ENCODE measurements at places on chromosomes 13 and 19.

DNA sequence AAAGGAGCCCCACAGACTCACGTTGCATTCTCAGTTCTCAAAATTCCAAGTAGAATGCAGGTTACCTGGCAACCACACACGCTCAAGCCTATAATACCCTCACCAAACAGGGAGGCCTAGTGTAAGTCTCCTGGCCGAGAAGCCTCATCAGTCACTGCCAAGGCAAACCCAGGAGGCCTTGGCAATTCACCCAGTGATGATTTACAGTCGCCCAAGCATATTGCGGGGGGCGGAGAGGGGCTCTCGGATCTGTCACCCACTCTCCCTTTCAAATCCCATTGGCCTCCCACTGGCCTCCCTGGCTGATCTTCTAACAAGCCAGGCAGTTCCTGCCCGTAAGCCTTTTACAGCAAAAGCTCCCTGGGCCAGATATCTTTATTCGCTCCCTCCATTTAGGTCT is 1.1 kb downstream of the AKAP8L start:
- DNase-seq = no peak

DNA sequence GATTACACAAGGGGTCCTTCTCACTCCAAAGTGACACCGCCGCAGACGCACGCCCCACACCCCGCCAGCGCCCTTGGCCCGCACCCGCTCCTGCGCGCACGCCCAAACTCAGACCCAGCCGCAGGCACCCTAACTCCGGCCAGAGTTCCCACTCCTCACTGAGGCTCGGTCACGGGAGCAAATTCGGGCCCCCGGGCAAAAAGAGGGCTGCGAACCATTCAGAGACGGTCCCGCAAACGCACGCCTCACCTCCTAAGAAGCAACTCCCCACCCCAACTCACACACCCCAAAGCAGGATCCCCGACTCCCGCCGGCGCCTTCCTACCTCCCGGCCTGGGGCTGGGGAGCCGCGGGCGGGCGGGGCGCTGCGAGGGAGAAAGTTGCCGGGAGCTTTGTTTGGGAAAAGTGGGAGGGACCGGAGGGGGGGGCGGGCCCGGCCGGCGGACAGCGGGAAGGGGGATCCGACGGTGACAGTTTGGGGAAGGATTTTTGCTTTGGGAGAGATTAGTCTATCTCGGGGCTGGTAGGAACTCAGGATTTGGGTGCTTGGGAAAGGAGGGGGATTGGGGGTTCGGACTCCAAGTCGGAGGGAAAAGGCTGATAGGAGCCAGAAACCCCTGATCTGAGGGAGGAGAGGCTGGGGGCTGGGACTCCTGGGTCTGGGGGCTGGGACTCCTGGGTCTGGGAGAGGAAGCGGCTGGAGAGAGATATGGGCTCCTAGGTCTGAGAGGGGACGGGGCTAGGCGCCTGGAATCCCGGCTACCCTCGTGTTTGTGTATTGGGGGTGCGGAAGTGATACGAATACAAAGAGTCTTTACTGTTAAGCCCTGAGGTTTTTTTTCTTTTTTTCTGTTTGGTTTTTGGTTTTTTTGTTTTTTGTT is at the start of gene TEAD2:
TEAD2 (minus strand) TSS at position 369 of the 881 bp plus-strand sequence. CDS start 2,341 bp downstream, outside the sequence.
- no peak for DNase-seq

DNA sequence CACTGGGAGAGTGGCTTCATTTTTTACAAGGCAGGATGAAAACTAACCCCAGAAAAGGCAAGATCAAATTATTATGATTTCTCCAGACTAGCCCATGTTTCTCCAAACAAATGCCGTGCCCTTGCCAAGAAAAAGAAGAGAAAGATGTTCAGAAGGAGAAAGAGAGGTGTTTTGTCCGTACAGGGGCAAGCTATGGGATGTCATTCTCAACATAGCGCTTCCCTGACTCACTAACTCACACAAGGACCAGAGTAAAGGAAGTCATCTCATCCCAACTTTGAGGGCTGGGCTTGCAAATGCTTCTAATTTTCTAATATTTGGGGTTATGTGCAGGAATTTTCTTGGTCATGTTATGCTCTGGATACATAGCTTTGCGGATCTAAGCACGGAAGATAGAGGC is 224.2 kb upstream of the MAB21L1 start:
- DNase-seq = no peak

DNA sequence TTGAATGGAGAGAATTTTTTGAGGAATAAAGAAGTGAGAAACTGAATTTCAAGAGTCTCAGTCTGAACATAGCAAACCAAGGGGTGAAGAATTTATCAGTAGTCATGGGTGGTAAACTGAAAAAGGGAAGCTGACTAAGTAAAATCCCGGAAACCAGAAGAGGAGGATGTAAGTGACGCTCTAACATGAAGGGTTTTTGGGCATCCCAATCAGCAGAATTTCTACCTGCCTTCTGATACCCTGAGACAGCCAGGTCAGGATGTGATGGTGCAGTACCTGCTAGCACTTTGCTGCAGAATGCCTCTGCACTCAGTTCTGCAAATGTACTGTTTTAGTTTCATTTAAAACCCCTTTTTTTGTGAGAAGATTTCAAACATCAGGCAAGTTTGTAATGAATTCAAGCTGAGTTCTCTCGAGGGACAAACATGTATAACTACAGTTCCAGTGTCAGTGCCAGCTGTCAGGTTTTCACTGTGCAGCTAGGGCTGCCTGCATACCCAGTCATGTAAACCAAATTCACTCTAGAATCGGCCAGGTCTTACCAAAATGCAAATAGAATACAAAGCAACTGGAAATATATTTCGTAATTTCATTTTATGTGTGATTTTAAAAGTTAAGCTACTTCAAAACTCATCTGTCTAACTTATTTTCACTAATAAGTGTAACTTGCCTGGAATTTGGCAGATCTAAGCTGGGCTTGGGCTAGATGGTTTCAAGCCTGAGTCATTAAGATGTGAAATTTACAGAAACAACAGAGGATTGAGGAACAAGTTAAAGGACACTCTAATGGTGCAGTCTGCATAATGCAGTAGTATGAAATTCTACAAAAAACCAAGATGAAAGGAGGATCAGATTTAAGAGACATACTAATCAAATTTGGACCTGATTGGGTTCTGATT is 13.8 kb downstream of the METTL21C start:
- DNase-seq = no peak

DNA sequence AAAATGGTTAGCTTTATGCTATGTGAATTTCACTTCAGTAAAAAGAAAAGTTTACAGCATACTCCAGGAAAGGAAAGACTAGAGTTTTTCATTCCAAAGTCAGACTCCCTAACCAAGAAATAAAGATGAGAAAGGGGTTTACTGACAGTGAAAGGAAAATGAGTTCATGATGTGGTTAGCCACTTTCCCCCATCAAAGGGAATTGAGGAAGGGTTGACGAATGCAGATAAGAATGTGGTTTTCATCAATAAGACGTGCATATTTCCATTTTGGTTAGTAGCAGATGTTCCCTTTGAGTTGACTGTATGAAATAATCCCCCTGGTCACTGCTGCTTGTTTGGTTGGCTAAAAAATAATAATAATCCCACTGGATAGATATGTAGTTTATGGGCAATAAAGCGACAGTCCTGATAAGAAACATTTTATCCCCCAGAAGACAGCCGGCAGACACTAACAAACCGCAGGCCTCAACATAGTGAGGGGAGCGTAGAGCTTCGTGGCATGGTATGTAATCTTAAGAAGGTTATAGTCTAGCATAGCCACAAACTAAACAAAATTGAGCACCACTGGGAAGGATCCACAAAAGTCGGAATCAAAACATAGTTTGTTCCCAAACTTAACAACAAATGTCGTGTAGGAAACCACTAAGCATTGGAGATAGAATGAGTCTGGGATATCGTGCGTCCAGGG is 114.8 kb downstream of the COL4A2 start:
- no peak for DNase-seq

GRCh38 chr13:111632906-111633305 is 312.5 kb downstream of the TEX29 start:
- no peak for DNase-seq

- DNase-seq = no peak
Observed at GRCh38 chr19:40588926-40589569, 12.1 kb upstream of the LTBP4 start.

GRCh38 chr19:2863816-2864215 is 3.3 kb upstream of the ZNF556 start:
- no peak for DNase-seq

DNA sequence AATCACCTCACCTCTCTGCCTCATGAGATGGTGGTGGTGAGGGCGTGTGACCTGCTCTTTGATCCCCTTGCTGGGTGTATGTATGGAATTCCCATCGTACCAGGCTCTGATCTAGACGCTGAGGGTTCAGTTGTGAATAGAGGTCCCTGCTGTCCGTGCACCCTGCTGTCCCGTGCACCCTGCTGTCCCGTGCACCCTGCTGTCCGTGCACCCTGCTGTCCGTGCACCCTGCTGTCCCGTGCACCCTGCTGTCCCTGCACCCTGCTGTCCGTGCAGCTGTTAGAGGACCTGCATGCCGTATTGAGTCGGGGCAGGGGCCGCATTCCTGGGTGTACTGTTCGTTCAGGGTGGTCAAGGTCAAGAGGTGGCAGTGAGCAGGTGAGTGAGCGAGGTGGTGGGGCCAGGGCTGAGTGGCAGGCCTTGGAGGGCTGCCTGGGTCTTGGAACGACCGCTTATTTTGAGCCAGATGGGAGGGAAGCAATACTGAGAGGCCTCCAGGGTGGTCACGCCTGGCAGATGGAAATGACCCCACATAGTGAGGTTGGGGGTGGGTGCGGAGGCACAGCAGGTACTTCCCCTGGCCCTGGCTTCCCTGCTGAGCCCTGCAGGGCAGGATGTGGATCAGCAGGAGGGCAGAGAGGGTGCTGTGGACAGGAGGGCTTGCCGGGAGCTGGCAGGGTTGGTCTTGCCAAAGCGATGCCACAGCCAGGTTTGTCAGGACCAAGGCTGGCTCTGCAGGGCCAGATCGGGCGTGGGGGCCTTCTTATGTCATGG is 4.6 kb upstream of the EPN1 start:
- no peak for DNase-seq

DNA sequence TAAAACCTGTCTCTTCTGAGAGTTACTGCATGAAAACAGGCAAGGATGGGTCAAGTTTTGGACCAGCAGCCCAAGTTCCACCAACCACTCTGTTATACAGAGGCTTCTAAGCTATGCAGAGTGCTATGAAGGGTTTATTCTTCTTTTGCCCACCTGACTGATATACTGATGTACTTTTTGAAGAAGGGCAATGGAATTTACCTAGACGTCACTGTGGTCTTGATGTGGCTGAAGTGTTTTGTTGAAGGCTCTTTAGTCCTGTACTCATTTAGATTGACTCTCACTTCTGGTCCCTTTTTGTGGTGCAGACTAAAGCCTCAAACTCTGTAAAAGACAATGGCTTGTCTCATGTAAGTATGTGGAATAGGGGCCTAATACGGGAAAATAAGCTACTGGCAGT is 92.0 kb downstream of the DGKH start:
- DNase-seq = no peak

GRCh38 chr19:55678121-55678671 is 3.2 kb downstream of the EPN1 start:
- no peak for DNase-seq

DNA sequence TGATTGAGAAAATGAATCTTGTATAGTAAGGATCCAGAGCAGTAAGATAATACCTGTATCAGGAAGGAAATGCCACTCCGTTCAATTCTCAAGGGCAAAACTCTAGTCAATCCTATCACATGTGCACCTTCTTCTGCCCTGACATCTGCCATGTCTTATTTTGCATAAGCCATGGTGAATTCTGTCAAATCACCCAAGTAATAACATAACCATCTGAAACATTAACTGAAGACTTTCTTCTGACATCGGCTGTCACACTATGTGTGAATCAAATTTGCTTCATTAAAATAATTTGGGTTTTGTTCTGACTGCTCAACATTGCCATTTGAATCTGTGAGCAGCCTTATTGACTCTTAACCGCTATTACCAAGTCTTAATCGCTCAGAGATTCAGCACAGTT is 91.2 kb downstream of the PCDH9 start:
- DNase-seq = no peak

DNA sequence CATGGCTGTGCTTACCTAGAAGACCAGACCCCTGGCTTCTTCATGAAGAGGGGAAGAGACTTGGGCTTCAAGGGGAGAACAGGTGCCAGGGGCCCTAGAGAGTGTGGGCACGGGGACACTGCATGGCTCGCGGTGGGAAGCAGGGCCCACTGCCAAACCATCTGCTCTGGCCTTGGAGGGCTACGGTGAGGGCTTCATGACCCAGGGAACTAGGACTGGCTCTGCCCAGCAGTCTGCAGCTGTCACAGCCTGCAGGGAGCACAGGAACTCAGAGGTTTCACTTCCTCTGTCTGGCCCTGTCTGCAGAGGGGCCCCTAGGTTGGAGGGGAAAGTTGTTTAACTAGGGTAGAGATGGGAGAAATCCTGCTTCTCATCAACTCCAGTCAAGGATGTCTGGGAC is 4.3 kb downstream of the ERCC1 start:
- DNase-seq = no peak

GRCh38 chr19:3780786-3781304 is 5.3 kb downstream of the MATK start:
- DNase-seq = no peak

- DNase-seq = no peak
Observed at GRCh38 chr13:53138376-53139036, 109.9 kb downstream of the OLFM4 start.

DNA sequence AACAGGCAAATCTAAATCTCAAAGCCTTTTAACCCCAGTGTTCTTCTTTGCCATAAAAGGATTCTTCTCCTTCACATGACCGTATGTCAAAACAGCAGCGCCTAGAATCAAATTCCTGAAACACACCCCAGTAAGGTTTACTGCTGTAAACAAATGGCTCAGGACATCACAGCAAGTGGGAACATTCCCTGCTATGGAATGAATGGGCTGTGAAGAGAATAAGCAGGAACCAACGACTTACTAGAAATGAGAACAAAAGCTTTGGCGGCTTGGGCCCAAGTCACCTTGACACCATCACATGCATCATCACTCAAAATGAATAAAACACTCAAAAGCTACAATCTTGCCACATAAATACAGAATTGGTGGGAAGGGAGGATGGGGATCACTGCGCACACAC is 80.4 kb upstream of the SPATA13 start:
- DNase-seq = no peak

GRCh38 chr13:76993021-76993420 is 1.1 kb downstream of the CLN5 start:
- DNase-seq = no peak

DNA sequence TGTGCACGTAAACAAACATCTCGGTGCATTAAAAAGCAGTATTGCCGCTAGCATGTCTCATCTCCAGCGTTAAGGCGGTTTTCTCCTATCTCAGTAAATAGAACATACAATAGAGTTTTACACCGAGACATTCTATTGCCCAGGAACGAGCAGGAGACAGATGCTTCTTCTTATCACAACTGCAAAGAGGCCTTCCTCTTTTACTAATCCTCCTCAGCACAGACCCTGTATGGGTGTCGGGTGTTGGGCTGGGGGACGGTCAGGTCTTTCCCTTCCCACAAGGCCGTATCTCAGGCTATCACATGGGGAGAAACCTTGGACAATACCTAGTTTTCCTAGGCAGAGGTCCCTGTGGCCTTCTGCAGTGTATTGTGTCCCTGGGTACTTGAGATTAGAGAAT is 21.2 kb downstream of the ZNF233 start:
- DNase-seq = no peak

- DNase-seq = peak; percentile 99
Observed at GRCh38 chr19:1039646-1040475, at the start of gene ABCA7. TSS of gene ABCA7 (plus strand) at chr19:1040107. CDS start at chr19:1041362, 1,255 bp downstream.
